ENCODE measurements at places on chromosomes 5 and 9.

DNA sequence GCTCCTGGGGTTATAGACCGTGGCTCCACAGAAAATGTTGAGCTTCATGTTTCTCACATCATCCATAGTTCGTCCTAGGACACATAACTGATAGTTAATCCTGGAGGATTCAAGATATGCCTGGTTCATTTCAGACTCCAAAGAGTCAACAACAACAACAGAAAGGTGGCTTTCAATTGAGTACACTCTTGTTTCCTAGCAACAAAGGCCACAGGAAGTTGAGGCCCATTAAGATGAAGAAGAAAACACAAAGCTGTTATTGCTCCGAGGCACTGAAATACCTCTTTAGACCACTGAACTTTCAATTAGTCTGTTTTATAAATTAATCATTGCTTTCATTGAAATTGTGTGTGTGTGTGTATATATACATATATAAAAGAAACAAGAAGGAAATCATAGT, 154.5 kb downstream of the YIPF5 start:
- no peak for DNase-seq

DNA sequence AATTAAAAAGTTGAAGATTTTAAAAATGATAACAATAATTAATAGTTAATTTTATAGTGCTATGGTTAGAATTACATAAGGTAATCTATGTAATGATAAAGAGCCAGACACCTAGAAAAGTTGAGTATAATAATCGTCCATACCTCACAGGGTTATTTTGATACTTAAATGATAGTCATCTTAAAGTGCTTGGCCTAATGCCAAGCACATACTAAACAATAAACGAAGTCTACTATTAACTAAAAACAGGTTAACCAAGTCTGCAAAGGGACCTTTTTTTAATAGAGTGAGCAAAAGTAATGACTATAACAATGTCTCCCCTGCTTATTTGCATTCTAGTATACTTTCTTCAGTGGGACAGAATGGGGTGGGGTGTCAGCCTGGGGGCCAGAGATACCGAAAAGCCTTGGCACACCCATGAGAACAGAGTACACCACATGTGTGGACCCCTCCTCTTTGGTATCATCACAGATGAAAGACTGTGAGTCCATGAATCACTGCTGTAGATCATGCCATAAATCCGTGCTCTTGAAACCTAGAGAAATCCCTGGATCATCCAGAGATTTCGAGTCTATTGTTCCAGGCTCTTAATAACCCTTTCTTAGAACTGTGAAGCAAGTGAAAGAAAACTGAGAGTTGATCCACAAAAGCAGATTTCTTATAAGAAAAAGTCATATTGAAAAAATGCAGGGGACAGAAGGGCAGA, 249.5 kb downstream of the PRELID2 start:
- DNase-seq: no peak

- no peak for DNase-seq
Observed at GRCh38 chr9:104319685-104320084, 184.4 kb upstream of the OR13F1 start.

DNA sequence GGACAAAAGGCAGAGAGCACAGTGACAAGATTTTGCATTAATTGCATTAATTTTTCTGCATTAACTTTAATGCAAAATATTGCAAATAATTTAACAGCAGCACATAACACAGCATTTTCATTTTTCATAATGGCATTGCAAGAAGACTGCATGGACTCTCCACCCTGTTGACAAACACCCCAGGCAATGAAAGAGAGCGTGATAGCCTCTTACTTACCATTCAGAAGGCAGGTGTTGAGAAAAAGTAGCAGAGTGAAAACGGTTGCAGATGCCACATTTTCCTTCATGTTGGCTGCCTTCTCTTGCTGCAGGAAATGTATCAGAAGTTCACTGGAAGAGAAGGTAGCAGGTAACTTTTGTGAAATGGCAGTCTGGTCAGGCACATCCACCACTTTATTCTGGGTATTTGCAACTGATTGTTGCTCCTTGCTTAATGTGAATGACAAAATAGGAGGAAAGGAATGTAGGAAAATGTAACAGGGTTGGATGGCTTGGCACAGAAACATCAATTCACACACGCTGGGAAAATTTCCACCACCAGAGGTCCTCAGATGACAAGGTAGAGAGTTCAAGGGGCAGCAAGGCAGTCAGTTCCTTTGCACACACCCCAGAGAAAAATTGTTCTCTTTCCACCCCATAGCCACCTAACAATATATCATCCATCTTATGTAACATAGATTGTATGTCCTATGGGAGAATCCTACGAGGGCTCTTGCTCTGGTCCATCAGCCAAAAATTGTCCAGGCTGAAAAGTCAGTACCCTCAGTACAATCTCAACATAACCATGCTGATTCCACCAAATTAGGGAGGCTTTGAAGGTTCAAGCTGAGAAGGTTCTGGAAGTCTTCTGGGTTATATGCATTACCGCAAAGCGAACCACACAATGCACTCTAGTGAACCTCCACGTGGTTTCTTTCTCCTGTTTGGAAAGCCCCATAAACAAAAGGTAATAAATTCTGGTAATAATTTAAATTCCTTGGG, 41.9 kb upstream of the AGXT2 start:
- DNase-seq: peak; percentile 66

DNA sequence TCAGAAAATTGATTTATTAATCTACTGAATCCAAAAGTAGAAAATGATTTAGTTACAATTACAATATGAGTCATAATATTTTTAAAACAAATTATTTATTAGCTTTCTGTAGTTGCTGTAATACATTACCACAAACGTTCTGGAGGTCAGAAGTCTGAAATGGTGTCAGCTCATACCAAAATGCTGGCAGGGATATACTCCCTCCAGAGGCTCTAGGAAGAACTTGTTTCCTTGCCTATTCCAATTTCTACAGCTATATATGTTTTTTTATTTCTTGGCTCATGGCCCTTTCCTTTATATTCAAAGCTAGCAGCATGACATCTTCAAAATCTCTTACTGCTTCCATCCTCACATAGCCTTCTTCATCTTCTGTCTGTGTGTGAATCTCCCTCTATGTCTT, 667.9 kb upstream of the ITGA1 start:
- DNase-seq: no peak

GRCh38 chr5:54932789-54933188, 52.6 kb downstream of the ESM1 start:
- DNase-seq: no peak
